ENCODE measurements at places on chromosomes 5 and 9.

DNA sequence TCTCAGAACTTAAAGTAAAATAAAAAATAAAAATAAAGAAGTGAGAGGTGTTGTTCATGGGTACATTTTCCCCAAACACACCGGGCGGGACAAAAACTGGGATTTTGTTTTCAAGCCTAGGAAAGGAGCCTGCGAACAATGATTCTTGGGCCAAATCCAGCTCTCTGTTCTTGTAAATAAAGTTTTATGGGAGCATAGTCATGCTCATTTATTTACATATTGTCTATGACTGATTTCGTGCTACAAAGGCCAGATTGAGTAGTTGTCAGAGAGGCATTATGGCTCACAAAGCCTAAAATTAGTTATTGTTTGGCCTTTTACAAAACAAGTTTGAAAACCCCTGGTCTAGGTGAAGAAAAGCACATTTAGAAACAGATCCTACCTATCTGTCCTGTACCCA, 821.0 kb upstream of the GRAMD2B start:
- no peak for DNase-seq

DNA sequence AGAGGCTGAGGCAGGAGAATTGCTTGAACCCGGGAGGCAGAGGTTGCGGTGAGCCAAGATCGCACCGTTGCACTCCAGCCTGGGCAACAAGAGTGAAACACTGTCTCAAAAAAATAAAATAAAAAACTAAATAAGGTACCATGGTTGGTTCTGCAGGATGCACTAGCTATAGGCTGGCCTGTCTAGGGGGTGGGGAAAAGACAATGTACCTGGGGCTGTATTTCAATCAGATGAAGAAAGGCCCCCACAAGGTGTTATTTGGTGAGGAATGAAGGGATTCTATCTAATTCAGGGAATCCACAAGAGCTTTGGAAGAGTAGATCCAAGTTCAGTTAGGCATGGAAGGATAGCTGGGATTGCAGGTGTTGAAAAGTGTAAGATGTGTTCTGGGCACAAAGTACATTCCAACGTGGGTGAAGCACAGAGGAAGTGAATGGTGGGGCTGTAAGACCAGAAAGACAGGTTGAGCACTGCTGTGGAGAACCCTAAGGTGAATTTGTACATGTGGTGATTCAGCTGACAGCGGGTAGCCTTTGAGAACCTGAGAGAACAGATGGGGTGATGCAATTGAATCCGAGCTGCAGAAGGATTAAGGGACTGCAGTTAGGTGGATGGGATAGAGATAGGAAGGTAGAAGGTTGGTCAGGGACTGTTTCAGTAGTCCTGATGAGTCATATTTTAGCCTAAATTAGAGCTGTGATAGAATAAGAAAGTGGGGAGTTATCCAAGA, 71.8 kb downstream of the CAST start:
- DNase-seq, result no peak

DNA sequence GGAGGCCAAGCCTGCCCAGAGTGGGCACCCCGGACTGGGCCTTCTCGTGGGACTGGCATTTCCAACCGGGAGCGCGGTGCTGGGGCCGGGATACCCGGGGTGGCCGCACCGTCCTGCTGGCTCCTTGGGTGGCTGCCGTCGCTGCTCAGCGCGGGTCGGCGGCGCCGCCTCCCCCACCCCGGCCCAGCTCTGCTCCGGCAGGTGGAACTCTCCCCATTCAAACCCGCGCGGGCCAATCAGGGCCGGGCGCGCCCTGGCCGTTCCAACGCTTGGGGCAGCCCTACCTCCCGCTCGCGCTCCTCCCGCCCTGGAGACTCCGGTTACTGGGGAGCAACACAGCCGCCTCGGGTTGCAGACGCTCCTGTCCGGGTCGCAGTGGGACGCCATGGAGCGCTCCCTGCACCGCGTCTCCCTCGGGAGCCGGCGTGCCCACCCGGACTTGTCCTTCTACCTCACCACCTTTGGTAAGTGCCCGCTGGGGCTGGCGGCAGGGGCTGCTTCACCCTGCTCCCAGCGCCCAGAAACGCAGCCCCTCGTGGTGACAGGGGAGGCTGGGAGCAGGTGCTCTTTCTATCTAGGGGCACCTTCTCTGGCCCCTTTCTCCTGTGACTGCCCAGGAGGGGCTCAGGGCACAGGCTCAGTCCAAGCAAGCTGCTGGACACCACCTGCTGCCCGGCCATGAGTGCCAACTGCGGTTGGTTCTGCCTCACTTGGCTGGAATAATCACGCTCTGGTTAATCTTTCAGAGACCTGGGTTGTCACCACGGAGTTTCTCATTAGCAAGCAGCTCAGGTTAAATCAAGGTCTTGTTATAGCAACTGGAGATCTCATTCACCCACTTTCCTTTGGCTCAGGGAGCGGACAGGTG, at the start of gene RGS3:
TSS of gene RGS3 (plus strand) at position 310 of the 868 bp plus-strand sequence. CDS start at position 386, 76 bp downstream.
- DNase-seq, result peak; percentile 34

DNA sequence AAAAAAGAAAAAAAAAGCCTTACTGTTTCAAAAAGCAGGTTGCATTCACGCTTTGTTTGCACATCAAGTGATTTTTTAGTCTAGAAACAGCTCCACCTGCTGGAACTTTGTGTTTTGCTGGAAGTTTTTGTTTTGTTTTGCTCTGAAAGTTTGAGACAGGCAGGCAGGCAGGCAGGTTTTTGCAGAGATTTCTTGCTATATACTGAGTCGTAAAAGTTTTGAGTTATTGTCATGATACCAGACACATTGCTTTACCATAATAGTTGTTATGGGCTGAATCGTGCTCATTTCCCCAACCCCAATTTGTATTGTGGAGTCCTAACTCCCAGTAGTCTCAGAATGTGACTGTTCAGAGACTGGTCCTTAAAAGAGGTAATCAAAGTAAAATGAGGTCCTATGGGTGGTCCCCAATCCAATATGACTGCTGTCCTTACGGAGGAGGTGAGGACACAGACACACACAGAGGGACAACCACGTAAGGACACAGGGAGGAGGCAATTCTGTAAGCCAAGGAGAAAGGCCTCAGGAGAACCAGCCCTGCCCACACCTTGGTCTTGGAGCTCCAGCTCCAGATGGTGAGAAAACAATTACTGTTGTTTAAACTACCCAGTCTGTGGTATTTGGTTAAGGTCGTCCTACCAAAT, 20.9 kb downstream of the OR2Y1 start:
- no peak for DNase-seq

- no peak for DNase-seq
Measured at GRCh38 chr9:75152416-75152815, 64.1 kb downstream of the OSTF1 start.

DNA sequence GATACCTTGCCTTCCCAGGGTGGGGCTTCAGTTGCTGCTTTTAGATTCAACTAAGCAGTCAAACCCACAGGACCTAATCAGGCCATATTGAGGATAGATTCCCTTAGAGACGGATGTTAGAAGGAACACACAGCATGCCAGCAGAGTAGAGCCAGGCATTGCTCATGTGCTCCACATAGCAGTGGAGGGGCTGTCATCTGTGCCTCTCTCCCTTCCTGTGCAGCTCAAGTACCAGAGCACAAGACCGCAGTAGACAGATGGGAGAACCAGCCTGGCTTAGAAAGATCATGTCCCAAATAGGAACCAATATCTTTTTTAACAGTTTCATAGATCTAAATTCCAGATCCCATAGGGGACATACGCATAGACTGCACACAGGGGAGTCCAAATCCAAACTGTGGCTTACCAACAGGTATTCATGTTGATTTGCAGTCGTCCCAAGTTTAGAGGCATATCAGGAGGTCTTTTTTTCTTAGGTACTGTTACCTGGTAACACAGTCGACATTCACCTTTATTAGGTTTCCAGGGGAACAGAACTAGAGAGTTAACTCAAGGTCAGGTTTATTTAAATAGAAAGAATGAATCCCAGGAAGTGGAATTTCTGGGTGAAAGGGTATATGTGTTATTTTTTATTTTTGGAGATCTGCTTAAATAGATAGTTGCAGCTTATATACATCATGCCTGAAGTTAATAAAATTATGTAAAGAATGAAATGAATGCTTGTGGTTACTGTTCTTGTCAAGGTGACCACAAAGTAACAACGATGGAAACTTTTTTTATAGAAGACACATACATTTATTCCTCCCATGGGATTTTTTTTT, 43.5 kb upstream of the PCAT7 start:
- no peak for DNase-seq

- no peak for DNase-seq
Measured at GRCh38 chr5:6545036-6545693, 87.7 kb downstream of the NSUN2 start.

- no peak for DNase-seq
Measured at GRCh38 chr5:157468293-157468965, 8.4 kb downstream of the NIPAL4 start.

GRCh38 chr5:34037726-34038125, 5.3 kb downstream of the C1QTNF3 start:
- DNase-seq, result no peak

GRCh38 chr9:37433867-37434371, 11.4 kb downstream of the GRHPR start:
- DNase-seq, result no peak

DNA sequence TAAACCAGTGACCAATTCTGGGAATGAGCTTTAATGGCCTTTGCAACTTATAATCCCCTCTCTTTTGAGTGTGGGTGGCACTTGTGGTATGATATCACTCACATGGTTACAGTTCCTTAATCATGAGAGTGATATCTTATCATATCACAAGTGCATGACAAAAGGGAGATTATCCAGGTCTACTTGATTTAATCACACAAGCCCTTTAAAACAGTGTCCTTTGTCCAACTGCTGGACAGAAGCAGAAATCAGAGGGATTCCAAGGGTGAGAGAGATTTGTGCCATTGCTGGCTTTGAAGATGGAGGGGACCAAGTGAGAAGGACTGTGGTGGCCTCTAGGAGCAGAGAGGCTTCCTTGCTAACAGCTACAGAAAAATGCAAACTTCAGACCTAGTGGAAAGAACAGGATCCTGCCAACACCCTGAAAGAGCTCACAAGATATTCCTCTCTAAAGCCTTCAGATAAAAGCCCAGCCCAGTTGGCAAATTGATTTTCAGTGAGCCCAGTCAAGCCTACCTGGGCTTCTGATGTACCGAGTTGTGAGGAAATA, 279.0 kb upstream of the TLE4 start:
- no peak for DNase-seq

All from H1 (cell line).